Daoy (cell line): ENCODE measurements at places on chromosomes 6 and 20. TPM values are rescaled to one million over a fixed set of nuclear protein-coding genes. Genes with fewer than 3 reads are reported as not detected.
A peak's percentile ranks its signal among the peaks of the same experiment; 100 is the strongest.

GRCh38 chr6:104855507-104855906 is 4.2 kb downstream of the HACE1 start:
- DNase-seq = peak; percentile 16

DNA sequence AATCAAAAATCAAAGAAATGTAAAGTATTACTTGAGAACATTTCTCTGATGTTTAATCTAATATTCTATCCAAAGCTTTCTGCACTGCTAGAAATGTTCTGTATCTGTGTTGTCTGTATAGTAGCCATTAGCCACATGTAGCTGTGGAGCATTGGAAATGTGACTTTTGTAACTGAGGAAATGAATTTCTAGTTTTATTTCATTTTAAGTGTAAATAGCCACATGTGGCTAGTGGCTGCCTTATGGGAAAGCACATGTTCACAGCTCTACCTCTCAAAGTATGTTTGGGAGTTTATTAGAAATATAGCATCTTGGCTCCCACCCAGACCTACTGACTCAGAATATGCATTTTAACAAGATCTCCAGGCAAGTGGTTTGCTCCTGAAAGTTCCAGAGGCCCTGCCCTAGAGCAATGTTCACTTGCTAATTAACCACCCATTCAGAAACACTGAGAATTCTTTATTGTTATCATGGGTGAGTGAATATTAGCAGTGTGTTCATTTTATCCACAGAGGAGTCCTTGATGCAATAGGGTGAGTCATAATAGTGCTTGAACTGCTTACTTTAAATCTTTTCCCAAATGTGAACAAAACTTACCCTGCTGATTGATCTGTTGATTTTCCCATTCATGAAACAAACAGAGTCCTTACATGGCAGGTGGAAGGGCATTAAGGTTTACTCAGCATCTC is 282.7 kb downstream of the PLCB1 start:
- DNase-seq = peak; percentile 51

The DEFB125 gene
- not detected in 2 replicates for total RNA-seq

The SLC9A8 gene
- total RNA-seq = 2.2 and 2.3 TPM in 2 replicates

DNA sequence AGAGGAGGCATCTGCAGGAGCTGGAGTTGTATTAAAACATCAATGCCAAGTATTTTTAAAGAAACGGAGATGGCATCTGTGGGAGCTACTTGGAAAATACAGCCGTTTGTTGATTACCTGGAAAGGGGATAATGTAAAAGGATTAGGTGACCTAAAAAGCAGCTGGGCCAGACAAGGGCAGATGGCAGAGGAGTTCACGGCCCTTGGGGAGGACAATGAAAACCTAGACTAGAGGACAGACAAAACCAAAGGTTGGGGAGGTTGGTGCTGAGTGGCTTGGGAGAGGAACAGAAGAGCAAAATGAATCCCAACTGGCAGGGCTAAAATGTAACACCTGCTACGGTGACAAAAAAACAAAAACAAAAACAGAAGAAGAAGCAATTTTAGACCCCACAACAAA is 260.5 kb upstream of the JARID2 start:
- DNase-seq = no peak

GRCh38 chr6:45454008-45454911 is 76.5 kb upstream of the SUPT3H start:
- peak; percentile 32 for DNase-seq

The SFT2D1 gene
- total RNA-seq = 40.4 and 47.1 TPM in 2 replicates

GRCh38 chr6:147322299-147323162 is 118.3 kb downstream of the STXBP5 start:
- DNase-seq = no peak

- DNase-seq = no peak
Measured at GRCh38 chr6:28235912-28236452, 10.9 kb downstream of the ZSCAN9 start.

The REM1 gene
- not detected in 2 replicates for total RNA-seq

The RBBP9 gene
- 18.4 and 24.7 TPM in 2 replicates for total RNA-seq

The PMEPA1 gene
- total RNA-seq = 11.0 and 12.2 TPM in 2 replicates

- no peak for DNase-seq
Measured at GRCh38 chr6:168101590-168102314, 22.7 kb upstream of the FRMD1 start.

- DNase-seq = no peak
Measured at GRCh38 chr20:33191484-33191883, 23.5 kb downstream of the BPIFA2 start.

DNA sequence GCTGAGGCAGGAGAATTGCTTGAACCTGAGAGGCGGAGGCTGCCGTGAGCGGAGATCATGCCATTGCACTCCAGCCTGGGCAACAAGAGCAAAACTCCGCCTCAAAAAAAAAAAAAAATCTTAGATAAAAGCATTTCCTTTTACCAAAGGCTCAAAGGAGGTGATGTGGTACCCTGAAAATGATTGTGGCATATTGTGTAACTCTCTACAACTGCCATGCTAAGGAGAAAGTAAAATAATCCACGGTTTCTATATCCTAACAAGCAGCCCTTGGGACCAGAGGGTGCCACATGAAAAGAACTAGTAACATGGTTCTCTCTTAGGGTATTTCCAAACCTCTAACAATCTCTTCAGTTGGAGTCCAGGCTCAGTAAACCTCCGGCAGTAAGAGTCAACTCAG is 38.8 kb upstream of the SLA2 start:
- DNase-seq = no peak

GRCh38 chr6:84739866-84740208 is 24.6 kb downstream of the TBX18 start:
- DNase-seq = peak; percentile 25

The BMP5 gene
- total RNA-seq = 0.06 and 1.4 TPM in 2 replicates

DNA sequence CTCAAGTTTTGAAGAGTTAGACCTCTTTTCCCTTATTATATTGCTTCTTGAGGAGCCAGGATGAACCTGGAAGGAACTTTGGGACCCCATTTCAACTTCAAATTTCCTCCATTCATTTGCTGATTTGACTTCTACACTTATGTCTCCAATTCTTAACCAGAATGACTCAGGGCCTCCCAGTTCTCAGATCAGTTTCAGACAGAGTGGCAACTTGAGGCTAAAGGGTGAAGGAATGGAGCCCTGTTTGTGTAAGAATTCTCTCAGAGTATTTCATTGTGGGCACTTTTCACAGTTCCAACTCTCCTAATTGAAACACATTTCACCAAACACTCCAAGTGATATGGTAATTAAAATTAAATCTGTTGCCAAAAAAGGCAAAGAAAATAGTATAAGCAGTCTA is 109.0 kb upstream of the FLRT3 start:
- DNase-seq = no peak

GRCh38 chr20:62795023-62795761 is 1.1 kb upstream of the MRGBP start:
- peak; percentile 67 for DNase-seq

- DNase-seq = no peak
Measured at GRCh38 chr6:3524456-3524855, 67.6 kb upstream of the SLC22A23 start.

DNA sequence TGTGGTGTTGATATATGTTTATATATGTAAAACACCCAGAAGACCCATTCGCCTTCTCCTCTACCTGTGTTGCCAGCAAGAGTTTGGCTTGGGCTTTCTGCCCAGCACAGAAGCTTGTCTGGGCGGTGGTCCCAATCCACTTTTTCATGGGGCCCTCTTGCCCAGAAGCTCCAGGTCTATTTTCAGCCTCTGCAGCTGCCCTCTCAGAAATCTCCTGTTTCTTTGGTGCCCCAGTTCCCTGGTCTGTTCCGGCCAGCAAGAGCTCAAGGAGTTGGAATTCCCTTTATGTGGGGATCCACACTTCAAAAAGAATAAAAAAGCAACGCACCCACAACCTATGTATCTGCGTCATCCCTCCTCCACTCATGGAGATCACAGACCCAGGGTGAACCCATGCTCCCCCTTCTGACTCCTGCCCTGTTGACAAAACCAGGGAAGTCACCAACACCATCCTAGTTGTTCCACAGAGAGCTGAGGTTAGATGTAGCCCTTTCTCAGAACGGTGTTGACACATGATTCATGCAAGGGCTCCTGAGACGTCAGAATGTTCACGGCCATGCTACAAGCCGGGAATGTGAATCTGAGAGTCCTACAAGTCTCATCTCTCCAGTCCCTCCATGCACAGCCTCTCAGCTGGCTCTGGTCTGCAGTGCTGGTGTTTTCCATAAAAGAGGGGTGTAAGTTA is 156.8 kb upstream of the RIN2 start:
- DNase-seq = no peak

DNA sequence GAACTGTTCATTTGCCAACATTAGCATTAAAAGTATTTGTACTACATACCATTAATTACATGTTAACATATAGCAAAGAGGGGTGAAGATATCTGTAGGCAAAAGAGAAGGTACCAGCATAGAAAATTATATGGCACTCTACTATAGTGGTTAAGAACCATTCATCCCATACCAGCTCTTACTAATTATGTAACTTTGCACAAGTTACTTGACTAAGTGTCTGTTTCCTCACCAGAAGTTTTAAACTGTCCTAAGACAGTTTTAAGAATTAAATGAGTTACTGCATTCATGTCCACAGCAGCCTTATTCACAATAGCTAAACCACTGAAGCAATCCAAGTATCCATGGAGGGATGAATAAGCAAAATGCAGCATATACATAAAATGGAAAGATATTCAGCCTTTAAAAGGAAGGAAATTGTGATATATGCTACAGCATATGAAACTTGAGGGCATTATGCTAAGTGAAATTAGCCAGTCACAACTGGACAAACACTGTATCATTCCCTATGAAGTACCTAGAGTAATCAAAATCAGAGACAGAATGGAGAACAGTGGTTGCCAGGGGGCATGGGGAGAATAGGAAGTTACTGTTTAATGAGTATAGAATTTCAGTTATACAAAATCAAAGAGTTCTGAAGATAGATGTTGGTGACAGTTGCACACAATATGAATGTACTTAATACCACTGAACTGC is 98.9 kb downstream of the RNGTT start:
- DNase-seq = no peak

GRCh38 chr6:168190646-168191443 is 111.8 kb upstream of the FRMD1 start:
- no peak for DNase-seq
